ENCODE measurements at places on chromosomes 6 and 20.
A peak's percentile ranks its signal among the peaks of the same experiment; 100 is the strongest.

GRCh38 chr20:12383821-12384220 lies 466.1 kb downstream of the BTBD3 start:
- DNase-seq, result no peak

DNA sequence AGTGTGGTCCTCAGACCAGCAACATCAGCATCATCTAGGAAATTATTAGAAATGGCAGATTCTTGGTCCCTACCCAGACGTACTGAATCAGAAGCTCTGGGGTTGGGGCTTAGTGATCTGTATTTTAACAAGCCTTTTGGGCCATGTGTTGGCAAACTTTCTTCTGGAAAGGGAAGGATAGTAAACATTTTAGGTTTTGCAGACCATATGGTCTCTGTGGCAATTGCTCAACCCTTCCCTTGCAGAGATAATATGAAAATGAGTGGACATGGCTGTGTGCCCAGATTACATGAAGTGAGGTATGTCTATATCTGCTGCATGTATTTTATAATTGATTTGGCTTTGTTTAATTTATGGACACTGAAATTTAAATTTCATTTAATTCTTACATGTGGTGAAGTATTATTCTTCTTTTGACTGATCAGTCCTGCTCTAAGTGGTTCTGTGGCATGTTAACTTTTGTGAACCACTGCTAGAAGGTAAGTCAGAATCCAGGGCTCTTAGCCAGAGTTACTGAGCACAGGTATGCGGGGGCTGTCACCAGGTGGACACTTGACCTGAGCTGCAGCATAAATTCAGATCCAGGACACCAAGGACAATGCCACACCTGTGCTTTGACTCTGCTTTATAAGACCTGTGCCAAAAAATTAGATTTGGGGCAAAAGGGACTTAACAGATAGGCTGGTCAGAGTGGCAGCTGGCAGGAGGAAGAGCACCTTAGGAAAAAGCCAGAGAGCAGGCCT lies 43.2 kb downstream of the LY86 start:
- DNase-seq, result no peak

- no peak for DNase-seq
Observed at GRCh38 chr6:87588756-87589407, 905 bp downstream of the RARS2 start.

DNA sequence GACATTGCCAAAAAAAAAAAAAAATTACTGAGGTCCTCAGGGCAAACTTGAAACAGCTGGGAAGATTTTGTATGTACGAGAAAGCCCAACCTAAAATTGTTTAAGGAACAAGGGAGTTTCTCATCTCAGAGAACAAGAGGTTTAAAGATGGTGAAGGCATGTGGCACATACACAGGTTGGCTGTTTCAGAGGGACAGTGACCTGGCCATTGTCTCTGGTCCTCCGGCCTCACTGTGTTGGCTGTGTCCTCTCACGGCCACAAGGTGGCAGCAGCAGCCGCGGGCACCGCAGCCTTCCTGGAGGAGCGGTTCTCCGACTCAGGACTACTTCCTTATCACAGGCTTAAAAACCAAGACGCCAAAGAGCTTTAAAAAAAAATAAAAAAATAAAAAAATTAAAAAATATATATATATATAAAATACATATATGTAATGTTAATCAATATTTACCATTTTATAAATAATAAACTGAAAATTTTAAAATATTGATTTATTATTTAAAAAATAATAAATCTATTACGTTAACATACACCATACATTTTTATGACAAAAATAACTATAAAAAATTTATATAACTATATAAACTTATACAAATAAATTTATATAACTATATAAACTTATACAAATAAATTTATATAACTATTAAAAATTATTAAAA lies 52.8 kb downstream of the GTF2H5 start:
- peak; percentile 79 for DNase-seq

GRCh38 chr6:142242269-142242668 lies 59.5 kb upstream of the ADGRG6 start:
- no peak for DNase-seq

Measured in hematopoietic multipotent progenitor cell treated with erythropoietin and hydrocortisone succinate and interleukin-3 and kit ligand, for 17 days (in vitro differentiated cells).